Vagina (tissue), 2 donors: ENCODE measurements at places on chromosomes 16 and 17. TPM values are rescaled to one million over a fixed set of nuclear protein-coding genes. Genes with fewer than 3 reads are reported as not detected.

Gene CD300A
- 4.2 TPM for total RNA-seq

Gene FBXW10
- total RNA-seq, result 0.25 TPM

Gene INPP5K
- 96.0 TPM for total RNA-seq

Gene GAST
- total RNA-seq, result not detected

Gene PIPOX
- 1.7 TPM for total RNA-seq

Gene KRTAP3-2
- total RNA-seq, result not detected

Gene ASIC2
- not detected for total RNA-seq

Gene EIF3C
- 347 TPM for total RNA-seq

Gene CFAP97D1
- total RNA-seq, result not detected

Gene FKBP10
- total RNA-seq, result 53.5 TPM

Gene PYY
- not detected for total RNA-seq
